Inflammatory macrophage treated with lipopolysaccharide for 1 hour (primary cell): ENCODE measurements at places on chromosomes 4 and X.

GRCh38 chrX:16585486-16586376, 64.2 kb upstream of the S100G start:
- DNase-seq = no peak

GRCh38 chrX:103539695-103540094, 20.4 kb upstream of the RAB40A start:
- DNase-seq = no peak

GRCh38 chr4:109879636-109880314, 31.9 kb downstream of the LRIT3 start:
- no peak for DNase-seq

- peak; percentile 33 for DNase-seq
Measured at GRCh38 chr4:84956014-84956413, 10.5 kb downstream of the WDFY3 start.

GRCh38 chr4:566035-566434, 10.1 kb downstream of the TMEM271 start:
- DNase-seq = no peak

DNA sequence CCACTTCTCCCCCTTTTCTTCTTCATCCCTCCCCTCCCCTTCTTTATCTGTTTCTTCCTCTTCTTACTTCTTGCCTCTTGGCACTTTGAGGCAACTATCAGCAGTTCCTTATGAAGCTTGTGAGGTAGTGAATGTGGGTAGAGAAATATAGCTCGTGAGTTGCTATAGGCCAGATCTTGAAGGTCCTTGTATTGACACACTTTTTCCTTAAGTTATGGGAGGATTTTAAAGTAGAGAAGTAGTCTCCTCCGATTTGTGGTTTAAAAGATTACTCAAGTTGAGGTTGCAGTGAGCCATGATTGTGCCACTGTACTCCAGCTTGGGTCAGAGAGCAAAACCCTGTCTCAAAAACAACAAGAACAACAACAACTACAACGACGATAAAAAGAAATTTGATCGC, 3.4 kb upstream of the RRAGB start:
- peak; percentile 28 for DNase-seq

DNA sequence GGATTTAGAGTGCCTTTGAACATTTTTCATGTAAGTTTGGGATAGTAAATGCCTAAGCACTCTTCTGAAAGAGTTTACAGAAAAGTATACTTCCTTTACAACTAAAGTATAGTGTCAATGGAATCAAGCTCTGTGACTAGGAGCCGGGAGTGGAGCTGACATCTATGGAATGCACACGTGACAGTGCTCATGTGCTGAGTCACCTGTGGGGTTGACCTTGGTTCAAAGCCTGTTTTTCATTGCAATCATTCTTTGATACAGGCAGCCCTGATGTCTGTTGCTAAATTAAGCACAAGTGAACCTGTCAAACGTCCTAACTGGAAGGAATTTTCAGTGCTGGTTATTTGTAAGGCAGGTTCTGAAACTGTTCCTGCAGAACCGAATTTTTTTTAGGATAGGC, 82.5 kb downstream of the GPAT3 start:
- no peak for DNase-seq

- DNase-seq = no peak
Measured at GRCh38 chrX:1754077-1754476, 139.2 kb downstream of the ASMT start.

DNA sequence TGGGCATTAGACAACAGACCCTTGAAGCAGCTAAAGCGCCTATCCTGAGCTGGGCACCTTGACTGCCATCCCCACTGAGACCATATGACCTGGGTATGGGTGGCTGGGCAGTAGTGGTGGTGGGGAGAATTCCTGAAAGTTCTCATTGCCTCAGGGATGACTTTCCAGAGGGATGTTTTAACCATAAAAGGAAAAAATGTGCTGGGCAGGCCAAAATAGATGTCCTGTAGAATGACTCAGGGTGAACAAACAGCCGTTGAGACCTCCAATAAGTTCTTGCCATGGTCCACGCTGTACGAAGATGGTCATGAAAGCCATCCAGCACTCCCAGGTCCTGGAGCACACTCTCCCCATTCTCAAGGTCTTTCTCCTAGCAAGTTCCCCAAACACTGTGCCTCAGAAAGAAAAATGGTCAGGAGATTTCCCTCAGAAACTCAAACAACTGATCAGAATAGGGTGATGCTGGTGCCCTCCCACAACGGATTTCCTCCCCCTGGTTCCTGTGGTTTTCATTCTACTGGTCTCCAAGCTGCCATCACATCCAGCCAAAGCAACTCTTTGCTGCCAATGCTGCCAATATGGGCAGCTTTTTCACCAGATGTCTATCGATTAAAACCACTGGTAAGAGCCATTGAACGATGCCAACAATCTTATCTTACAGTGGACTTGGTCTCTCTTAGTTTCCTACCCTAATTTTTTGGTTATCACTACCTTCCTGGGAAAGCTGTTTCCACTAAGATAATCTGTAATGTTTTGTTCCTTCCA, 11.2 kb downstream of the CDKN2AIP start:
- no peak for DNase-seq

- DNase-seq = no peak
Measured at GRCh38 chr4:14897217-14897616, 105.1 kb upstream of the CPEB2 start.

- DNase-seq = no peak
Measured at GRCh38 chr4:108881190-108881589, 118.3 kb upstream of the ETNPPL start.

- DNase-seq = no peak
Measured at GRCh38 chr4:142696334-142697122, 149.6 kb downstream of the INPP4B start.

GRCh38 chr4:74057588-74057987, 19.1 kb upstream of the CXCL3 start:
- no peak for DNase-seq

GRCh38 chrX:154594491-154594890, 9.6 kb downstream of the CTAG1A start:
- no peak for DNase-seq

DNA sequence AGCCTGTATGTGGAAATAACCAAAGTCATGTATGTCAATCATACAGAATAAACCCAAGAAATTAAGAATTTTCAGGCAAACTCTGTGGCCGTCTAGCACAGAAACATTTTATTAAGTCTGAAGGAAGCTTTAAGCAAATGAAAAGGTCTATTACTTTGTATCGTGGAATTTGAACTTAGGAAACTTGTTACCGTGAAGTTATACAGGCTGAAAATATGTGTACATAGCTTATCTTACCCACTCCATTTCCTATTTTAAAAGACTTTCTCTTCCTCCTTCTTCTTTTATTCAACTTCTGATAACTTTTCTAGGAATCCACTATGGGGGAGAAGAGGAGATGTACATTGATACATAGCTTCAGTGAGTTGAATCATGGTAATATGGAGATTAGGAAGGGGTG, 108.3 kb downstream of the AGTR2 start:
- DNase-seq = no peak

GRCh38 chr4:6918338-6918737, 8.7 kb downstream of the TBC1D14 start:
- DNase-seq = peak; percentile 13

DNA sequence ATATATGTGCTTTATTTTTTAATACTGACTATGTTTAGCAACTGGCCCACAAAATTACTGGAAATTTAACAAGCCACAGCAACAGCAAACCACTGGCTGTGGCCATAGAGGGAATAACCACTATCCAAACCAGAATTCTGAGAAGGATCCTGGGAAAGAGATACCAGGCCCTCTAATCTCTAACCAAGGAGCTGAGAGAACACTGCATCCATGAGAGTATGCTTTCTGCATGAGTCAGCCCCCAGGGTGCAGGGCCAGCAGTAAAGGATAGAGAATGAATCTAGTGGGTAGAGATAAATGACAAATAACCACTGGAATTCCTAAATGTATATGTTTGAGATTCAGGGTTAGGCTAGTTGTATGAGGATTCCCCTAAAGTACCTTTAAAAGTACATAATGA, 221.8 kb downstream of the KIT start:
- no peak for DNase-seq

DNA sequence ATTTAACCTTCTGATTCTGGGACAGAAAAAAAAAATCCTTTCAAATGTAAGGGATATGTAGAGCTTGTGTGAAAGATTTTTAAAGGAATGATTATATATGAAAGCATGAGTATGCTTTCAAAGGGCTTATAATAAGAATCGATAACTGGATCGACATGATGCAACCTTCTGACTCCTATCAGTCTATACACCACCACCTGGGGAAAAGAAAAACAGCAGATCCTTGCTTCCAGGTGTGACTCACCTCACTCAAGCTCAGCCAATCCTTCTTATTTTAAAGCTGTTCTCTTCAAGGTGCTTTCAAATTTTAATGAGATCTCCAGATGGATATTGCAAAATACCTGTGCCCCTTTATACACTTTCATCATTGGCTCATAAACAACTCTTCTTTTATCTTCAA, 102.1 kb upstream of the EDNRA start:
- no peak for DNase-seq

DNA sequence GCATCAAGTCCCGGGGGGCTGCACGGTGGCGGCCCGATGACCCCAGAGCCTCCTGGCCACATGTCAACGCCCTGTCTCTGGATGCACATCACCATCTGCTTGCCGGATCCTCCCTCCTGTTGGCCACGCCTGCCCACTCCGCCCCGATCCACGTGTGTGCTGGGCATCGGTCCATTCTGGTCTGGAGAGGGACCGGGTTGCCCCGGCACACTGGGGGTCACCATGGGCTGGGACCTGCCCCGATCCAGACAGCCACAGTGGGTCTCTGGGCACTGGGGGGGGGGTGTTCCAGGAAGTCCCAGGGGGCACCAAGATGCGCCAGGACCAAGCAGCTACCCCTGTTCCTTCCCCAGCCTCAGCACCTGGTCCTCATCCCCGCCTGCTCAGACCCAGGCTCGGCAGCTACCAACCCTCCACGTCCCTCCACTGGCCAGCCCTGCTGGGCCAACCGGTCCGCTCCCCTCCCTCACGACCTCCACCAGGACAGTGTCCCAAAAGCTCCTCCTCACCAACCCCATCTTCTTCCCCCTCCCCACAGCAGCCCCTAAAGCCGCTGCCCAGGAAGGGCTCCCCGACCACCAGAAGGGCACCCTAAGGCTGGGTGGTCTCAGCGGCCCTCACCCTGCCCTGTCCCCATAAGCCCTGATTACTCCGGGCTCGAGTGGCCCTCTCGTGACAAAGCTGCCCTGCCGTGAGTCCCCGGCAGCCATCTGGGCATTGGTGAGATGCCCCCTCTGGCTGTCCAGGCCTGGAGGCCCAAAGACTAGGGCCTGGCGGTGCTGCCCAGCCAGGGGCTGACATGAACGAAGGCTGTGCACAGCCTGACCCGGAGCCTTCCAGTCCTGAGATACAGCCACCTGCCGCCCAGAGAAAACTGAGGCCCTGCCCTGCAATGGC, 4.6 kb downstream of the CTBP1 start:
- no peak for DNase-seq

- DNase-seq = no peak
Measured at GRCh38 chr4:89741768-89742167, 95.2 kb downstream of the SNCA start.

- DNase-seq = no peak
Measured at GRCh38 chr4:3582091-3582475, 49.9 kb upstream of the LRPAP1 start.

DNA sequence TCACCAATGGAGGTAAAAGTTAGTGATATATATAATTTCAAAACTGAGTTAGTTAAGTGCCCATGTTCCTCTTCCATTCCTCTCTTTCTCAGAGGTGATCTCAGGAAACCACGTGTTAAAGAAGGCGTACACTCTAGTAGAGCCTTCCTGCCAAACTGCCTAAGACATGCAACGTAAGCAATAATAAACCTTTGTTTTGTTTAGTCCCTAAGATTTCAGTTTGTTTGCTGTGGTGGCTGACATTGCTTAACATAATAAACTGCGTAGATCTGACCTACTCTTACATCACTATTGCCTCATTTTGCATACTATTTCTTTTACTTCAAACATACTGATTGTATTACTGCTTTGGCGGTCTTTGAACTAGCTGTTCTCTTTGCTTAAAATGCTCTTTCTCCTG, 99.2 kb downstream of the JADE1 start:
- no peak for DNase-seq

GRCh38 chrX:71992711-71993110, 82.1 kb downstream of the NHSL2 start:
- no peak for DNase-seq

DNA sequence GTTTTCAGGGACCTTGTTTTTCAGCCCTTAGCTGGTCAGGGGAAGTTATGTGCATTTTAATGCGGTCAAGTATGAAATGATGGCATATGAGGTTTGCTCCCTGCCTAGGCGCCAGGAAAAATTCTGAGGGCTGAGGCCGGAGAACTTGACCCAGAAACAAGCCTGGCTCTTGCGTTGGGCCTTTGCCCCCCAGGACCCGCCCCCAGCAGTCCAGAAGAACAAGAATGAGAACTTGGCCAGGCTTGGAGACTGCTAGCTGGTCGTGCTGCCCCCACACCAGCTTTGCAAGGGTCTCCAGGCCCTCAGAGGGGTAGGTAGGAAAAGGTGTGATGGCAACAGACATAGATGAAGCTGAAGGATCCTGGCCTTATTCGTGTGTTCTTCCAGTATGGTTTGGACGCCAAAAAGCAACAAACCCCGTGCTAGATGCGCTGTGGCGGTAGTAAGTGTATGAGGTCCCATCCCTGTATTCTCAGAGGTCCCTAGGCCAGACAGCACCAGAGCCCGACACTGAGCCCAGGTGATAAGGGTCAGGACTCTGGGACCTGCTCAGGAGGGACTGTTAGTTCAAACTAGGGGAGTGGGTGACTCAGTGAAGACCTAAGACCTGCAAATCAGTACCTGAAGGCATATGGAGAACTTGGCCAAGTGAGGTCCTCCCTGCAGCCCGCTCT, 10.5 kb downstream of the NKX3-2 start:
- DNase-seq = no peak

DNA sequence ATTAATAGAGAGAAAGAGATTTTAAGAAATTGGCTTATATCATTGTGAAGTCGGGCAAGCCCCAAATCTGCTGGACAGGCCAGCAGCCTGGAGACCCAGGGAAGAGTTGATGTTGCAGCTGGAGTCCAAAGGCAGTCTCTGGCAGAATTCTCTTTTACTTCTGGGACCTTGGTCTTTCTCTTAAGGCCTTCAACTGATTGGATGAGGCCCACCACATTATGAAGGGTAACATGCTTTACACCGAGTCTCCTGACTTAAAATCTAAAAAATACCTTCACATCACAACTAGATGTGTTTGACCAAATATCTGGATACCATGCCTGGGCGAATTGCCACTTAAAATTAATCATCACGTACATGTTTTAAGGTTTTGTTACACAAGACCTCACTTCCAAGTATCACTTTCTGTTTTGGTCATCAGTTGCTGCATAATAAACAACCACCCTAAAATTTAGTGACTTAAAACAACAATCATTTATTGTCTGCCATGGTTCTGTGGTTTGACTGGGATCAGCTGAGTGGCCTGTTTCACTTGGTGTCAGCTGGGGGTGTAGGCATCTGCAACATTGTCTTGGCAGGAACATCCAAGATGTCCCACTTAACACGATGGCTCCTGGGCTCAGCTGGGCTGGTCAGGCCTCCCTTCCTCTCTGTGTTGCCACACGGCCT, 3.4 kb downstream of the CD38 start:
- DNase-seq = peak; percentile 58

- DNase-seq = no peak
Measured at GRCh38 chr4:66482186-66482585, 811.9 kb upstream of the EPHA5 start.
